ENCODE measurements at places on chromosomes 7 and 10.

DNA sequence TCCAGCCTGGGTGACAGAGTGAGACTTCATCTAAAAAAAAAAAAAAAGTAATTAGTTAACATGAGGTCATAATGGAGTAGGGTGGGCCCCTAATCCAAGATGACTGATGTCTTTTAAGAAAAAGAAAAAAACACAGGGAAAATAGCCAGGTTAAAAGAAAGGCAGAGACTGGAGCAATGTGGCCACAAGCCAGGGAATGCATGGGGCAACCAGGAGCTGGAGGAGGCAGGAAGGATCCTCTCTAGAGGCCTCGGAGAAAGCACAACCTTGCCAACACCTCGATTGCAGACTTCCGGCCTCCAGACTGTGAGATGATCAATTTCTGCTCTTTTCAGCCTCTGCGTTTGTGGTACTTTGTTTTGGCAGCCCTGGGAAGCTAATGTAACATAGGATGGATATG is 121.5 kb downstream of the ITIH5 start:
- no peak for DNase-seq

DNA sequence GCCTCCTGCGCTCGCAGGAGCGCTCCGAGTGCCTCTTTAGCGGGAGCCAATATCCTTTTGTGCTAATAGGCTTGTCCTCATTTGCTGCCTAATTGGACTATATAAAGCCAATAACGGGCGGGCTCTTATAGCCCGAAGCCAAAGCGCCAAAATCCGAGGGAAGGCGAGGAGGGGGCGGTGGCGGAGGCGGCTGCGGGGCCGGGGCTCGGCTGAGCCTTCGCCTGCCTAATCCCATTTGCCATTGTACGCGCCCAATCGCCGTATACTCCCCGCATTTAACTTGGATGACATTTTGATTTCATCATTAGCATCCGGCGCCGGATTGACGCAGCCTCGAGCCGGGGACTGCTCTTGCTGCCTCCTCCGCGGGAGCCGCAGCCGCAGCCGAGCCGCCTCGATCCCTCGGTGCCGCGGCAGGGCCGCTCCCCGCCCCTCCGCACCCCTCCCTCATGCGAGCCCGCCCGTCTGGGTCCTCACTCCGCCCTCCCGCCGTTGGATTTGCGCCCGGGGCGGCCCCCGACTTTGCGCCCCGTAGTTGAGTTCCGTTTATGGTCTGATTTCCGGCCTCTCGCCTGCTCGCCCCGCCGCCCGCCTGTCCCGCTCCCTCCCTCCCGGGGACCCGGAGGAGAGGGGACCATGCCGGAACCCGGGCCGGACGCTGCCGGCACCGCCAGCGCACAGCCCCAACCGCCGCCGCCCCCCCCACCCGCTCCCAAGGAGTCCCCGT is at the start of gene HMX3:
Gene HMX3, plus strand, starts transcription at position 556 of the 727 bp plus-strand sequence. Its CDS starts 81 bp downstream, at position 637.
- DNase-seq: peak; percentile 49

- no peak for DNase-seq
These were observed 12.4 kb downstream of the CTBP2 start for GRCh38 chr10:125147971-125148439.

DNA sequence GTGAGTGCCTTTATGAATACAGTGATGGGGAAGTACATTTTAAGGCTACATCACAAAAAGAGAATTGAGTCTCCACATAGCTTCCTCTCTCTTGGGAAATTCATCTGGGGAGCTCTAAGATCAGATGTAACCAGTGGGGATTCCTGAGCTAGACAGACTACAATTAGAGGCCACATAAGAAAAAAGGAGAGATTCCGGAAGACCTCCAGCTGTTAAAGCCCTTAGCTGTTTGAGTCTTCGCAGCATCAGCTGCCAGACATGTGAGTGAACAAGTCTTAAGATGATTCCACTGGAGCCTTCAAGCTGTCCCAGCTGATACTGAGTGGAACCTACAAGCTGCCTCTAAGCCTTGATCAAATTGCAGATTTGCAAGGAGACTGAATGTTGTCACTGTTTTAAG is 448.5 kb downstream of the NXPH1 start:
- no peak for DNase-seq

DNA sequence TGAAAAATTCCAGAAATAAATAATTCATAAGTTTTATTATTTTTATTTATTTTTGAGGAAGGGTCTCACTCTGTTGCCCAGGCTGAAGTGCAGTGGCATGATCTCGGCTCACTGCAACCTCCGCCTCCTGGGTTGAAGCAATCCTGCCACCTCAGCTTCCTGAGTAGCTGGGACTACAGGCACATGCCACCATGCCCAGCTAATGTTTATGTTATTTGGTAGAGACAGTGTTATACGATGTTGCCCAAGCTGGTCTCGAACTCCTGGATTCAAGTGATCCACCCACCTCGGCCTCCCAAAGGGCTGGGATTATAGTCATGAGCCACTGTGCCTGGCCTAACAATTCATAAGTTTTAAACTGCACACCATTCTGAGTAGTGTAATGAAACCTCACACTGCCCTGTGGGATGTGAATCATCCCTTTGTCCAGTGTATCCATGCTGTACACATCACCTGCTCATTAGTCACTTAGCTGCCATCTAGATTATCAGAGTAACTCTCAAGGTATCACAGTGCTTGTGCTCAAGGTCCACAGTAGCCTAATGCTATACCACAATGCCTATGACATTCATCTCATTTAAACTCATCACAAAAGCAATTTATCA is 17.9 kb downstream of the RTKN2 start:
- DNase-seq: no peak

DNA sequence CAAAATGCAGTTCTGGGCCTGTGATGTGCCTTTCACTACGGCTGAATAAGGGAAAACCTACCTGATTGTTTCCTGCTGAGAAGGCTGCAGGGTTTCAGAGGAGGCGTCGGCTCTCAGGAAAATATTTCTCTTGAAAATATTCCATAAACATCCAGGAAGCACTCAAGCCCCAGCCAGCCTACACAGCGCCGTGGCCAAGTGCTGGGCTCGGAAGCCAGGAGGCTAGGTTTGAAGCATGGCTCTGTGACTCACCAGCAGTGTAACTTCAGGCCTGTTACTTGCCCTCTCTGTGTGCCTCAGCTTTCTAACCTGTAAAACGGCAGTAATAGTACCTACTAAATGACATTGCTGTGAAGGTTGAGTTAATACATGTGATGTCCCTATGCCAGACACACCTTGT is 399.1 kb downstream of the GATA3 start:
- DNase-seq: no peak

GRCh38 chr7:16271990-16272665 is 149.2 kb downstream of the CRPPA start:
- no peak for DNase-seq
